Endothelial cell (in vitro differentiated cells): ENCODE measurements at places on chromosomes 3 and 15.

GRCh38 chr15:80695911-80696661, 976 bp downstream of the ABHD17C start:
- no peak for DNase-seq

- no peak for DNase-seq
These were observed 77.1 kb upstream of the MFGE8 start for GRCh38 chr15:88990185-88990679.

- DNase-seq = no peak
These were observed 11.6 kb upstream of the CILP start for GRCh38 chr15:65222891-65223290.

DNA sequence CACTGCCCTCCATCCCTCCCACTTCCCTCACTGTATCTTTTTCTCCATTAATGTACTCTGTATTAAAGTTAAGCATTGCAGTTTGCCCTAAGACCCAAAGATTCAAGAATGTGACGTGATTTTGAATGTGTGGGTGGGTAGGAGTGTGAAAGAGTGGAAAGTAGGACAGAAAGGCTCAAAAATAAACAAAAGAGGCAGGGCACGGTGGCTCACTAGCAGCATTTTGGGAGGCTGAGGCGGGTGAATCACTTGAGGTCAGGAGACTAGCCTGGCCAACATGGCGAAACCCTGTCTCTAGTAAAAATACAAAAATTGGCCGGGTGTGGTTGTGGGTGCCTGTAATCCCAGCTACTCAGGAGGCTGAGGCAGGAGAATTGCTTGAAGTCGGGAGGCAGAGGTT, 18.4 kb downstream of the TFRC start:
- no peak for DNase-seq

DNA sequence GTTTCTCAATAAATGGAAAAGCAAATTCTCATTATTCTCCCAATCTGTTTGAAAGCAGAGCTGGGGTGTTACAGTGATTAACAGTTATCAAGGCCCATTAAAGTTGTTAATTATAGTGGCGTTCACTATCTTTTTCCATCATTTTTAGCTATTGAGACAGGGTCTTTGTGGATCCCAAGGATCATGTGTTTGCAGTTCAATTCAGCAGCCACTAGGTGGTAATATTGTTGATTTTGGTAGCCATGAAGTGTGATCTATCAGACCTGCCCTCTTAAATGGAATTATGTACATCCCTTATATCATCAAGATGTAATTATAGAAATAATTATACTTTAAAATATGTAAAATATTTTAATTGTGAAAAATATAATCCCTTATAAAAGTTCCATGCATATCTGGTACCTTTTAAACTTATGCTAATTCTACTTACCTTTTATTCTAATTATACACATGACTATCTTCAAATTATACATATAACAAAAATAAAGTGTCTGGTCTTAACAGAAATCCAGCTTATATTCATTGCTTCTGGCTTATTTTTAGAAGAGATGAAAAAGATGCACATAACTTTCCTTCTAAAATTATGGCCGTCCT, 126.4 kb downstream of the GREM1 start:
- no peak for DNase-seq

DNA sequence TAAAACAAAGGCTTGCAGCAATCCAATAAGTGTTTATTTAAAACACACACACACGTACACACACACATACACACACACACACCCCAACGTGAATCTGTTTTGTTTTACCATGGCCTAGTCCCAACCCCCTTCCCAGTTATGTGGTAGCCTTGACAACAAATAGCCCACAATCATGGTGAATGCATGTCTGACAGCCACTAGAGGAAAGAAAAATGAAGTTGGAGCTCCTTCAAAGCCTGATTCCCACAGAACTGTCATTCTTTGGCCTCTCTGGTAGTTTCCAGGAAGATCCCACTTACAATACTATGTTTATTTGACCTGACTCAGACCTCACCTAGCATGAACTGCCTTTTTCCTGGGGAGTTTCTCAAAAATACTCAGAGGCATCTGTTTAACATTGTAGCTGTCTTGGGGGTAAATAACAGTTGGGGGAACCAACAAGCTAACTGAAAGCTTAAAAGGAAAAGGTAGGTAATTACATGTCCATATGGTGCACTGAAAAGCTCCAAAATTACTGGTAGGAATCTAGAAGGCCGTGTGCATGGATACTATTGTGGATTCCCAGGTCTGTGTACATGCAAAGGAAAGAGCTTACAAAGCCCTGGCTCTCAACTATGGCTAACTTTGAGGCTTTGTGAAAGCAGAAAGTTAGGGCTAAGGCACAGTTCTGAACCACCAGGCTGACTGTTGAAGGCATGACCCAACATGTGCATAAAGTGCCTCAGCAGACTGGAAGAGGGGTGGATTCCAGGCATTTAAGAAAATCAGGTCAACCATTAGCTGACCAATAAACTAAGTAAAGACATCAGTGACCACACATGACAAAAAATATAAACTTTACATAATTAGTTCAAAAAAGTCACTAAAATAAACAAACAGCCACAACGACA, 65.3 kb downstream of the FAIM start:
- no peak for DNase-seq
